ENCODE measurements at places on chromosomes 7 and 10. TPM values are rescaled to one million over a fixed set of nuclear protein-coding genes. Genes with fewer than 3 reads are reported as not detected.
A peak's percentile ranks its signal among the peaks of the same experiment; 100 is the strongest.

DNA sequence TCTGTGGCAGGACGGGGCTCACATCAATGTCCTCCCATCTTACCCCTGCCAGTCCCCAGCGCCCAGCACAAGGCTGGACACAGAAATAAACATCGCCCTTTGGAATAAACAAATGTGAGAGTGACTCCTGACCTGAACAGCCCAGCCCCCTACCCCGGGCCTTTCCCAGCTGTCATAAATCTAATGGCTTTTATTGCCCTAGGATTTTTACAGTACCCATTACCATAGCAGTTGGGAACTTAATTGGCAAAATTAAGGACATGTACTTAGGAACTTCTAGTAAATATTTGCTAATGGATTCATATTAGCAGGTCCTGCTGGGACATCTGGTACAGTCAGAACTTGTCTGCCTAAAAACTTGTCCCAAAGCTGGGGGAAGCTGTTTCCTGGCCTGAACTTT is 76.6 kb downstream of the GLRX3 start:
- no peak for DNase-seq

DNA sequence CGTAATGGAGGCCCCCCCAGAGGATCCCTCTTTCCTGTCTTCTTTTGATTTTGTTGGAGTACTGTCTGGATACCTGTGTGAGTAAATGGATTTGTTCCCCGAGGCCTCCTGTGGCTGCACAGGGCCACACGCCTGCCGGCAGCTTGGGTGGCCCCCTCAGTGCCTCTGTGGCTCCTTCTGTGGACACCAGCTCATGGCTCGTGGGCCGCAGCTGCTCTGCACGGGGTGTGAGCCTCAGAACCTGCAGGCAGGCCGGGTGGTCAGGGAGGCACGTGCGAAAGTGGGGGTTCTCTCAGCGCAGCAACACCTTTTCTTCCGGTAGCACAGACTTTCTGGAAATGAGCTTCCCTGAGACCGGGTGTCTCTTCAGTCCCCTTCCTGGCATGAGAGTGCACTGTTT is 70.3 kb downstream of the WDR37 start:
- no peak for DNase-seq

DNA sequence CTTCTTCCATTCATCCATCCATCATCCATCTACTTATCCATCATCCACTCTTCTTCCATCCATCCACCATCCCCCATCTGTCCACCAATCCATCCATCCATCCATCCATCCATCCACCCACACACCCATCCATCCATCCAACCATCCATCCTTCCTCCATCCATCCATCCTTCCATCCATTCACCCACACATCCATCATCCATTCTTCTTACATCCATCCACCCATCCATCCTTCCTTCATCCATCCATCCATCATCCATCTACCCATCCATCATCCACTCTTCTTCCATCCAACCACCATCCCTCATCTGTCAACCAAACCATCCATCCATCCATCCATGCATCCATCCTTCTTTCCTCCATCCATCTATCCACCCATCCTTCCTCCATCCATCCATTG is 429.3 kb downstream of the DNAJB6 start:
- DNase-seq: no peak

GRCh38 chr10:113610631-113611601 is 52.9 kb downstream of the NRAP start:
- no peak for DNase-seq

GRCh38 chr10:79229071-79229541 is 118.2 kb upstream of the PPIF start:
- no peak for DNase-seq

GRCh38 chr10:5951167-5951711 is 26.1 kb downstream of the IL15RA start:
- no peak for DNase-seq

- DNase-seq: no peak
Observed at GRCh38 chr10:106897719-106898118, 266.8 kb downstream of the SORCS1 start.

DNA sequence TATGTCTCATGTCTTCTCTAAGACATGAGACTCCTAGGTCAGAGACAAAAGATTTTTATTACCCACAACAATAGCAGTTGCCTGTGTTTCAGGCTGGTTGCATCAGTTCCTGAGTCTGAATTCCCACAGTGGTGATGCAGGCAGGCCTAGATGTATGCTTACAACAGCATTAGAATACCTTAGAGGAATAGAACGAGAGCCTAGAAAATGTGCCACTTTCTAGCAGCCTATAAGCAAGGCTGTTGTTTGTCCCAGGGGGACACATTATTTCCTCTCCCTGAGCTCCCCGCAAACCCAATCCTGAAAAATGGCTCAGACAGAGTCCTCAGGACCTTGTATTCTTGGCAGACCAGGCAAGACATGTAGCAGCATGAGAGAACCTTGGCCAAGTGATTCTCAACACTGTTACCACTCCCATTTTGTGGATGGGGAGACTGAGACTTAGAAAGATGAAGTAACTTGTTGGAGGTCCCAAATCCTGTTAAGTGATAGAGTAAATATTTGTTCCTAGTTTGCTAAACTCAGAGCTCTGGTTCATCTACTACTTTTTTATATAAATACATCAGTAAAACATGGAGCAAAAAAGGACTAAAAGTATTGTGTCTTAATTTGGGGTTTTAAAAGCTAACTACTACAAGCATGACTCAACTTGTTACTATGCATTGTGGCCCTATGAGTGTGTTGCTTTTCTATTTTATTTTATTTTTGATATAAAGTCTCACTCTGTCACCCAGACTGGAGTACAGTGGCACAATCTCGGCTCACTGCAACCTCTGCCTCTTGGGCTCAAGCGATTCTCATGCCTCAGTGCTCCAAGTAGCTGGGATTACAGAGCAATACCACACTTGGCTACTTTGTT is 14.2 kb downstream of the VTI1A start:
- DNase-seq: no peak

DNA sequence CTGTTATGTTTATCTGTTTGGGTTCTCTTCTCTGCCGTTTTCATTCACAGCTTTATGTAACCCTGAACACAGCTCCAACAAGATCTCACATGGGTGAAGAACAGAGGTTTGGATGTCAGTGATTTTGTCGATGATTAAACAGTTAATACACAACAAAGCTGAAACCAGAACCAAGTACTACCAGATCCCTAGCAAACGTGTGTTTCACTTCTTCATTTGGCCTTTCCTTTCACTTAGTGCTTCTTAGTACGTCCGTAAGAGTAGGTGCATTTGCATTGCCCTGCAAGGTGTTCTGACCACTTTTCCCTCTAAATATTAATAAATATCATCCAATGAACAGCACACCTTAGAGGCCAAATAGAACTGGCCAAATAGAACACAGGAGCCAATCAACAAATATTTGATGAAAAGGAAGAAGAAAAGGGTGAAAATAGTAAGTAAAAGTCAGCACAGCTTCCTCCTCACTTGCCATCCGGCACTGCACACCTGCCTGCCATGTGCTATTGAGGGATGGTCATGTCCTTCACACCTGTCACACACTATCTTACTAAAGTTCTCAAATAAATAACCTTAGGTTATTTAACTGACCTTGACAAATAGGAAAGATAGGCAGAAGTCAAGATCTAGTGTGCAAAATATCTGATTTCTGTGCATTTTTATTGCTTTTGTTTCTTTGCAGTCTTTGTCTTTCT is 252.6 kb upstream of the ANKRD30A start:
- DNase-seq: no peak

DNA sequence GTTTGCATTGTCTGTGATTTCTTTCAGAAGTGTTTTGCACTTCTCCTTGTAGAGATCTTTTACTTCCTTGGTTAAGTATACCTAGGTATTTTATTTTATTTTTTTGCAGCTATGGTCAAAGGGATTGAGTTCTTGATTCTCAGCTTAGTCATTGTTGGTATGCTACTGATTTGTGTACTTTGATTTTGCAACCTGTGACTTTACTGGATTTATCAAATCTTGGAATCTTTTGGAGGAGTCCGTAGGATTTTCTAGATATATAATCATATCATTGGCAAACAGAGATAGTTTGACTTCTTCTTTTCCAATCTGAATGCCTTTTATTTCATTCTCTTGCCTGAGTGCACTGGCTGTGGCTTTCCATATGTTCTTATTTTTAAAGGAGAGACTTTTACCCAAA is 41.9 kb downstream of the CCSER2 start:
- no peak for DNase-seq

DNA sequence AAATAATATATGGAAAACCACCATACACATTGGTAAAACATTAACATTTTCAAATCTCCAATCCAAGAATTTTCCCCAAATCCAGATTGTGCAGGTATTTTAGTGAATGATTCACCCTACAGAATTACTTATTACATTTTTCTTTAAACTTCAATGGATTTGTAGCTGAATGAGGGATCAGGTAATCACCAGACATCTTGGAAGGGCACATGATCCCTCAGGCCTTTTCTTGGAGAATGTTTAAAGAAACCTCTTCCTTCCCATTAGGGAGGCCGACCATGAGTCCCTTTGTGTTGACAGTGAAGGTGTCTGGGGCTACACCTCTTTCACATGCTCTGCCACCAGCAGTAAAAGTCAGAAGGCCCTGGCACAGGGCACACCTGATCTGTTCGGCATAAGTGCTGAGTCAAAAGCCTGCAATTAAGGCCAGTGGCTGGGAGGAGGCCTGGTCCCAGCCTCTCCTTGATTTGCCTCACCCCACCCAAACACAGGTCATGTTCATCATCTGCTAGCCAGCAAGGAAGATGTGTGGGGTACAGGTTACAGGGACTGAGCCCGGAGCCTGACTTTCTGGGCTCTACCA is 207.7 kb downstream of the SNX10 start:
- DNase-seq: no peak

DNA sequence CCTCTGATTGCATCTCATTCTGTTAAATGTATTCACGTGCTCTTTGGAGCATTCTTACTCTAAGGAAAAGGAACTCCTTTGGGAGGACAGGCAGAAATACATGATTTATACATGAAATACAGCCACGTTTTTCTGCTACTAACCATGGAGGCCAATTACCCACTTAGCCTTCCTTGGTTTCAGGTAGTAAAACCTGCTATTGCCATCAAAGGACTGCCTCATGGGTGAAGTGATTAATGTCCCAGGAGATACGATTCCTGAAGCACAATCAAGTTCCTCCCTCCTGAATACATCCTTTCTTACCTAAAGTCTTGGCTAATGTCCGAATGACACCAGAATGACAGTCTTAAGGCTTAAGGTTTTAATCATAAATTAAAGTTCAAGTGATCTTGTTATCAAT is 58.5 kb upstream of the PIK3CG start:
- no peak for DNase-seq

GRCh38 chr10:14727924-14728323 is 46.8 kb downstream of the FAM107B start:
- DNase-seq: peak; percentile 11

GRCh38 chr7:27586825-27587224 is 75.9 kb downstream of the HIBADH start:
- no peak for DNase-seq

GRCh38 chr7:1505731-1506550 is 1.8 kb upstream of the INTS1 start:
- no peak for DNase-seq

GRCh38 chr7:150739033-150739432 is 1.8 kb downstream of the GIMAP5 start:
- DNase-seq: no peak

GRCh38 chr7:69349291-69349690 is 249.0 kb upstream of the AUTS2 start:
- no peak for DNase-seq

DNA sequence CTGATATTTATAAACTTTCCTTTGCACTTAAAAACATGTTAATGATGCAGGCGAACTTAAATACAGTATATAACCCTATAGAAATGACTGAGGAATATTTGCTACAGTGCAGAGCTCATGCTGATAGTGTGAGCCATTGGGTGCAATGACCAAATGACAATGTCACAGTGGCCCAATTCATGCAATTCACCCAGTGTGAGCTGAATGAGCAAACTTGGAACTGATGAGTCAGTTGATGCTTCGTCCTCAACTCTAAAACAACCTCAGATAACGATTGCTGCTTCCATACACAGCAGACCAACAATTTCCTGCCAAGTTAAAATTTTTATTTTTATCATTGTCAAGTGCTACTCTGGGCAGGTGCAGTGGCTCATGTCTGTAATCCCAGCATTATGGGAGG is 12.1 kb upstream of the ZC3HAV1L start:
- DNase-seq: no peak

- peak; percentile 31 for DNase-seq
Observed at GRCh38 chr7:45710271-45711160, 136.3 kb downstream of the ADCY1 start.

- DNase-seq: no peak
Observed at GRCh38 chr10:24824124-24824523, 100.4 kb upstream of the ARHGAP21 start.

- DNase-seq: peak; percentile 63
Observed at GRCh38 chr7:54985426-54986330, 33.1 kb upstream of the EGFR start.

DNA sequence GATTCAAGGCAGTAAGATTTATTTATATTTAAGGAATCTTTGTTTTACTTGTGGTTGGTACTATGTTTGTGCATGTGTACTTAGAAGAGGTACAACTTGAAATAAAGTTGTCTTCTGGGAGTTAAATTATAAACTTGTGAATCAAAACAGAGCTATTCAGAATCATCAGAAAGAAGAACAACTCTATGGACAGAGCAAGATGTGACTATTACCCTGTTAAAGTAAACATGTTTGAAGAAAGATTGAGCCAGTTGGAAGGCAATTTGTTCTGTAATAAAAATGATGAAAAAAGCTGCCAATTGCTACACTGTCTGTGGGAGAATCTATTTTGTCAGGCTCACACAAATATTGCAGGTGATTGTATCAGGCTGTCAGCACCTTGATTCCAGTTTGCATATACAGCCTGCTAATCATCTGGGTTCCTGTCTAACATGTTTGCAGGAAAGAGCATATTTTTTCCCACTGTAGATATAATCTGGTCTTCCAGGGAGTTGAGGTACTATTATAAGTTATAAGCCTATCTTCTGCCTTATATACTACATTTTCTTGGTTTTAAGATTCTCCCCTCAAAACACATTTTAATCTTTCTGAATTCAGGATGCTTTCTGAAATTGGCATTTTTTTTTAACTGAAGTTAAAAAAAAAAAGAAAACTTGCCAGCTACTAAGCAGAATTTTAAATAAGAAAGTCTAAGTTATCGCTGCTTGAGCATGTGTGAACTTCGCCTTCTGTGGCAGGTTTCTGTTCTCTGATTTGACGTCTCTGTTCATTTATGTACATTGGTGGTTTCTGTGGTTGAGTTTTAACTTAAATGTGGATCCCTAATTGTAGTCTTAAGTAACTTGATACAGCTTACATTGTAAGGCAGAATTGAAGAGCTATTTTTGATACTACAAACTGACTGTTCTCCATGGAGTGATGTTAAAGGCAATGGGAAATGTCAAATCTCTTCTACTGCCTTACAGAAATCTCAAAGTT is 46.0 kb downstream of the ZNRF2 start:
- DNase-seq: no peak

- DNase-seq: no peak
Observed at GRCh38 chr10:57948796-57949195, 318.9 kb downstream of the IPMK start.

- no peak for DNase-seq
Observed at GRCh38 chr10:89853781-89854191, 152.4 kb downstream of the KIF20B start.

GRCh38 chr10:103845972-103846371 is 9.4 kb downstream of the SH3PXD2A start:
- no peak for DNase-seq

DYDC2 gene
- total RNA-seq: not detected

CTNNA3 gene
- 0.18 TPM for total RNA-seq

ZNF853 gene
- not detected for total RNA-seq

STOX1 gene
- total RNA-seq: 1.6 TPM

ABCB1 gene
- total RNA-seq: 3.0 TPM

AGR2 gene
- not detected for total RNA-seq

NUPR2 gene
- total RNA-seq: not detected

ANKRD7 gene
- total RNA-seq: 0.55 TPM

PGAM2 gene
- 0.13 TPM for total RNA-seq

KIFBP gene
- 65.4 TPM for total RNA-seq

HKDC1 gene
- total RNA-seq: 0.06 TPM

PTF1A gene
- not detected for total RNA-seq
